ENCODE measurements at places on chromosomes 5 and 9. TPM values are rescaled to one million over a fixed set of nuclear protein-coding genes. Genes with fewer than 3 reads are reported as not detected.

Gene DRD1
- total RNA-seq, result not detected

Gene TAS2R1
- total RNA-seq, result not detected

Gene ALDH1B1
- 147 TPM for total RNA-seq

Gene MELK
- total RNA-seq, result 3.1 TPM

Gene LOX
- total RNA-seq, result 8.1 TPM

Gene DNAH5
- 0.57 TPM for total RNA-seq

Gene SCGB3A2
- total RNA-seq, result not detected

Gene ENTPD2
- total RNA-seq, result 0.13 TPM

Gene TEX48
- total RNA-seq, result not detected

Gene SLC46A2
- not detected for total RNA-seq

Gene NOXA1
- total RNA-seq, result 1.2 TPM

Measured in myocyte (in vitro differentiated cells).